SIG-M5 (cell line): ENCODE measurements at places on chromosomes 2 and 18.

- DNase-seq, result no peak
These were observed 146.1 kb upstream of the ZSWIM2 start for GRCh38 chr2:186995092-186995491.

DNA sequence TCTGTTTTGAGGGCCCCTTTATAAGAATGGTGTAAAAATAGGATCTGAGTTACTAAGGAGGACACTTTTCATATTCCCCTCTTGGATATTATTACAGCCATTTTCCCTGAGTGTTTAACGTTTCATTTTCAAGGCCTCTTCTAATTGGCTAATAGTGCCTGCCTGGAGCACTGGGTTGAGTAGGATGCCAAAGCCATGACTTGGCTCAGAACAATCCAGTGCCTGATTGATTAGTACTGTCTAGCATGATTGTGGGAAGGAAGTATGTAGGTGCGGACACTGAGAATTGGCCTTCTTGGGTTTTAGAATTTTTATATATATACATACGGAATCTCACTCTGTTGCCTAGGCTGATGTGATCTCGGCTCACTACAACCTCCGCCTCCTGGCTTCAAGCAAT, 66.1 kb downstream of the NAB1 start:
- no peak for DNase-seq

- no peak for DNase-seq
These were observed 3.1 kb downstream of the PAIP2B start for GRCh38 chr2:71223767-71224333.

DNA sequence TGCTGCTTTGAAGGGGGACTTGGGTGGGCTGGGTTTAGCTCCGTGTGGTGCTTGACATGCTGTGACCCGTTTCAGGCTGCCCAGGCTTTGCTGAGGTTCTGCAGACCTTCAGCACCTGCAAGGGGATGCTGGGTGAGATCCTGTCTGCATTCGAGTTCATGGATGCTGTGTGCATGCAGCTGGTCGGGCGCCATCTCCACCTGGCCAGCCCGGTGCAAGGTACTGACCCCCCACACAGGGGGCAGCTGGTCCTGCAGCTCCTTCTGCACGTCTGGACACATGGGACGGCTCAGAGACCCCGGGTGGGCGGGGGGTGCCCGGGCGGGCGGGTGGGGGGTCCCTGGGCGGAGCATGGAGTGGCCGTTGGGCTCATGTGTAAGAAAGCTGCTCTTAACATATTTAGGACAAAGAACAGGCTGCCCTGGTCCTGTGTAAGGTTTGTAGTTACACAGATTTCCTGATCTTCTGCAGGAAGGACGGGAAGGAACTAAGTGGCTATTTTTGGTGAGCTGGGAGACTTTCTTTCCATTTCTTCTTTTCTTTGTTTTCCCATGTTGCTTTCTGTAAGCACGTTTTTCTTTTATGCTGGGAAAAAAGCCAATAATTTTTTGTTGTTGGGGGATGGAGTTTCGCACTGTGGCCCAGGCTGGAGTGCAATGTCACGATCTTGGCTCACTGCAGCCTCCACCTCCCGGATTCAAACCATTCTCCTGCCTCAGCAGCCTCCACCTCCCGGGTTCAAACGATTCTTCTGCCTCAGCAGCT, 15.8 kb downstream of the D2HGDH start:
- DNase-seq, result no peak

DNA sequence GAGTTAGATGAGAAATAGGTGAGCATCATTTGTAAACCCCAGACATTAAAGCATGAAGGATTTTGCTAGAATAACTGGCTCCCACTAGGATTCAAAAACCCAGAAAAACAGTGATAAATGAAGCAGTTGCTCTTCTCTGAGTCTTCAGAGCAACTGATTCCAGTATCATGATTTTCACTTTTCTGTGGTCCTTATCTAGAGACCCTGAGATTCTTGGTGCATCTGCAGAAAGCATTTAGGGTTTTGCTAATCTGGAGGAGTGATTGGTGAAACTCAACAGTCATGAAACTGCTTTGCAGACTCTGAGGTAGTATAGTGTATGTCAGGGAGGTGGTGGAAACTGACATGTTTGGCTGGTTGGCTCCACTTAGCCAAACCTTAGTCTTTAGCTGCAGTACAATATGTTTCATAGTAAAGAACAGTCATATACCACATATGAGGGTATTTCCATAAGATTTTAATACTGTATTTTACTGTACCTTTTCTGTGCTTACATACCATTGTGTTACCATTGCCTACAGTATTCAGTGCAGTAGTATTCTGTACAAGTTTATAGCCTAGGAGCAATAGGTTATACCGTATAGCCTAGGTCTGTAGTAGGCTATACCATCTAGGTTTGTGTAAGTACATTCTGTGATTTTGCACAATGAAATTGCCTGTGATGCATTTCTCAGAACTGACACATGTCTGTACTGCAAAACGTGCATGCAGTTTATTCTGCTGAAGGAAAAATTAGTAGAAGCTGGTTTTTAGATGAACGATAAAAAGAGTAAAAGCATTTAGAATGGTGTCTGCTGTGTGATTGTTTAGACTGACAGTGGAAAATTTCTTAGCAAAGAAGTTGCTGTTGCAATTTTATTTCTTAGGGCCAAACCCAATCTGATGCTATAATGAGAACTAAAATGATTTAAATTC, 23.8 kb downstream of the EML4 start:
- no peak for DNase-seq

GRCh38 chr2:525611-526010, 151.6 kb downstream of the TMEM18 start:
- DNase-seq, result no peak

- DNase-seq, result no peak
These were observed 677.0 kb downstream of the NYAP2 start for GRCh38 chr2:226076529-226076928.

- no peak for DNase-seq
These were observed 461.3 kb upstream of the FANCL start for GRCh38 chr2:58702302-58702885.

- no peak for DNase-seq
These were observed 8.8 kb downstream of the NFATC1 start for GRCh38 chr18:79404567-79404910.

GRCh38 chr2:99806758-99807157, 316.9 kb upstream of the REV1 start:
- no peak for DNase-seq

DNA sequence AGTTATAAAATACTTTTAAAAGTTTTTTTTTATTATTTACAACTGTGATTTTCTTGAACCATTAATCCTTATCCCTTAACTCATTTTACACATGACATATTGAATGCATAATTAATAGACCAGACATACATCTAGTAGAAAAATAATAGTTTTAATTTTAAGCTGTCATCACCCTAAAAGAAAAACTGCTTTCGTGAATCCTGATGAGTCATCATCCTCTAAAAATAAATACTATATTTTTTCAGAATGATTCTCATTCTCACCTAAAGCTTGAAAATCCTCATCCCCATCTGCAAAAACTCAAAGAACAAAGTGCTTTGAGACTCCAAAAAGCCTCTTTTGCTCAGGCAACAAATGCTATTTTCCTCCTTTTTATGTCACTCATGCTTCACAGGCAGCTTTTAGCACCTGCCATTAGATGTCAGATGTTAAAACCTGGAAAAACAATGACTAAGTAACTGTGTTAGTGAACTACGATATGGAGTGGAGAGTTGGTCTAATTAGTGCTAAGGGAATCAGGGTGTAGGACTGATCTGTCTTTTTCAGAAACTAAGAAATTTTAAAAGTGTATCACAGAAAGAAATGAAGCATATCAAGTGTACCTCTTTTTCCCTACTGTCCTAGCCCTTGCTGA, 297.6 kb downstream of the TMX3 start:
- no peak for DNase-seq

DNA sequence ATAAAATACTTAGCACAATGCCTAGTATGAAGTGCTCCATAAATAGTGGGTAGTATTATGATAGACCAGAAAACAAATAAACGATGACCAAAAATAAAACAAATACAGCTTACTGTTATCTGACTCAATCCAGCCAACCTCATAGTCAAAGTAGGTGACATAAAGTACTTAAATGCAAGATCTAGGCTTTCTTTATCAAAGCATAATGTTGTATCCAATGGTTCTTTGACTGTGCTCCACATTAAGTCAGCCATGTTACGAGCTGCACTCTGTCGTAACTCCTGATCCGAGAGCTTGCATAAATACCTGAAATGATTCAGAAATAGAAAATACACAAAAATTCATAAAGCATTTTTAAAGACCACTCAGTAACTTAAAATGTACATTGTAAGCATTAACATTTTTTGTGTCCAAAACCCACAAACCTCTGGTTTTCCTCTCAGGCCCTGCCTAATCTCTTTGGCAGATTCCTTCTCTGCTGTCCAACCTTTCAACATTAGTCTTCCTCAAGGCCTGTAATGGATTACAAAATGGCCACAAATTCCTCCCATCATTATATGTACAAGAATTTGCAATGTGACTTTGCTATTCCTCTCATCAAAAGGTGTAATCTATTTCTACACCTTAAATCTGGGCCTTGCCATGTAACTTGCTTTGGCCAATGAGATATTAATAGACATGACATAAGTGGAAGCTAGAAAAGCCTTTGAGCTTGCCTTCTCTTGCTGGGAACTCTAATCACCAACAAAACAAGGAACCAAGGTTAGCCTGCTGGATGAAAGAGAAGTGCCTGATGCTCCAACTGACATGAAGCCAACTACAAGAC, 90.6 kb downstream of the USP34 start:
- no peak for DNase-seq

- DNase-seq, result no peak
These were observed 23.3 kb upstream of the FAM237A start for GRCh38 chr2:206619011-206619410.

DNA sequence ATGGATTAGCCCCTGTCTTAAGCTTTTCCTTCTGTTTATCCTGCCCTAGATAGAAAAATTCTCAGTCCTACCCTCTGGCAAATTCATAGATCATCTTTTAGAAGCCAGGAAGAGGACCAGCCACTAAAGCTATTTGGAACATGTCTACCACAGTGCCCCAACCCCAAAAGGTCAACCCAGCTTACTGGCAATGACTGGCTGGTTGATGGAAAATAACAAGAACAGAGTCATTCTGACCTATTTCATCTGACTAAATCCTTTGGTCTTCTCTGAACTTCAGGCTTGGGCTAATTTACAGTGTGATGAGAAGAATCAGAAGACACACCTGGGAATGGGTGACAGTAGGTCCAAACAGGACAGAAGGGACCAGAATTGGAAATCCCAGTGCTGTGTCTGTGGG, 227.3 kb upstream of the CCDC68 start:
- DNase-seq, result no peak

DNA sequence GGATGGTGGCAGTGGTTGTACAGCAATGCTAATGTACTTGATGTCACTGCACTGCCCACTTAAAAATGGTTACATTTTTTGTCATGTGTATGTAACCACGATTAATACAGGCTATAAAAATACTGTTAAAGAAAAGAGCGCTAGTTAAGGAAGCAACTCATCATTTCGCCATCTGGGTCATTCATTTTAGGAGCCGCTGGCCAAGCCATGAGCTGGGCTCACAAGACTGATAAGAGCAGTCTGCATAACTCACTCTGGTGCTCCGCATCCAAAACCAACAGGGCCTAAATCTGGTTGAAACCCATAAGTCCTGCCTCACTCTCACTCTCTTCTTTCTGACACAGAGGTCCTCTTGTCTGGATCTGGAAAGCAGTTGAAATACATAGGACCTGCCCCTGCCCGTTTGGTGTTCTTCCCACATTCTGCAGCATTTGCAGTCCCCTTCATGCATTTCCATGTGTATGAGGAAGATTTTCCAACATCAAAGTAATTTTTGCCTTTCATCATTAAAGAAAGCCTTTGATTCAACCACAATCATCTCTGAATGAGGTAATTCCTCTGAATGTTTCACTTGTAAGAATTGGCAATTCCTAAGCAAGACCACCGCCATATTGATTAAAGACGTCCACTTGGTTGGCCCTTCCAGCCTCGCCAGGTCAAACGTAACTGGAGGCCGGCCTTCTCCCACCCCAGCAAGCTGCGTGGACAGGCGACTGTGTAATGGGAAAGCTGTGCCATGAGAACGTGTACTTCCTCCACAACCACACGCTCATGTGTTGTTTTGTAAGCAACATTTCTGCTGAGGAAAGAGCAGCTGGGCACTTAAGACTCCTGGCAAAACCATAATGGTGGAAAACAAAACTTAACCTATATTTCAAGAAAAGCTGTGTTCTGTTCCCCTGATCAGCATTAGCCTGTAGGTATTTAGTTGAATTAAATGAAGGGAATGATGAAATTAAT, 112.2 kb downstream of the VAPA start:
- DNase-seq, result no peak

DNA sequence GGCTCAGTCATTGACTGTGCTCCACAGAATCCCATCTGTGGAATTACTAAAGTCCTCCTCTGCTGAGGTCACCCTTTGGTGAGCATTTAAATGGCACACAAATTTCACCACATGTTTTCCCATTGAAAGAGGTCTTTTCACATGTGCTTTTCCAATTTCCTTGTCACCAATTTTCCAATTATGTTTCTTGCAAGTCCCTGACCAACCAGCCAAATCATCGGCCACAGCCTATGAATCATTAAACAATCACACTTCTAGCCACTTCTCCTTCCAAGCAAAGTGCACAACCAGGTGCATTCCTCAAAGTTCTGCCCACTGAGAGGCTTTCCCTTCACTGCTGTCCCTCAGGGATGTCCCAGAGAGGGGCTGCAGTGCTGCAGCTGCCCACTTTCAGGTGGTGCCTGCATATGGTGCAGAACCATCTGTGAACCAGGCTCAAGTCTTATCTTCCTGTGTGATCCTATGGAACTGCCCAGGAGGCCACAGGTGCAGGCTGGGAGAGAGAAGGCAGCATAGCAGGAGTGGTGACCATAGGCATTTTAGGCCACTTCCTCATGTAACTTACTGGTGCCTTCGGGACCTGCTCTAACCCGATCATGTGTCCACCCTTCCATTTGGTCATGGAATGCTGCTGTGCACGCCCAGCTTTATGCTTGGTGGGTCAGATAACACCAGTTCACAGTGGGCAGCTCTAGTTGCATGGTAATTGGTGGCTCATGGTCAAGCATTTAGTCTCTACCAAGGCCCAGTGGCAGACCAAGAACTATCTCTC, 153.0 kb downstream of the SEPTIN10 start:
- DNase-seq, result no peak

- DNase-seq, result no peak
These were observed 899.9 kb downstream of the TRIB2 start for GRCh38 chr2:13616616-13617015.

DNA sequence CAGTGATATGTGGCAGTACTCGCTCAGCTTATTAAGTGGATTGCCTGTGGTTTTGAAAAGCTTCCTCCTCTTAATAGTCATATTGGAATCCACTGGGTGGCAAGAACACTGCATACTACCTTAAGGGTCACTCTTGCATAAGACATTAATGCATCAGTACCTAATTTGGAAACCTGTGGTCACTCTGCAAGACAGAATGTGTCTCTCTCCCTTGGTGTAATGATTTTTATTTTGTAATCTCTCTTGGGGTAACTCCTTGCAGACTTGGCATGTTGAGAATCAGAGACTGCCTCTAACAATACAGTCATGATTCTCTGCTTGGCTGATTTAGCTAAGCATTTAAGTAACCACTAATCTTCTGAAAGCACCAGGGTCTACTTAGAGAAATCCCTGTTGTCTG, 33.0 kb upstream of the IER3IP1 start:
- no peak for DNase-seq
